ENCODE measurements at places on chromosomes 2 and 18. TPM values are rescaled to one million over a fixed set of nuclear protein-coding genes. Genes with fewer than 3 reads are reported as not detected.

- DNase-seq = no peak
Measured at GRCh38 chr2:237048595-237048994, 37.1 kb upstream of the COPS8 start.

GRCh38 chr2:30769891-30770462 is 37.3 kb downstream of the CAPN13 start:
- DNase-seq = peak; percentile 71

DNA sequence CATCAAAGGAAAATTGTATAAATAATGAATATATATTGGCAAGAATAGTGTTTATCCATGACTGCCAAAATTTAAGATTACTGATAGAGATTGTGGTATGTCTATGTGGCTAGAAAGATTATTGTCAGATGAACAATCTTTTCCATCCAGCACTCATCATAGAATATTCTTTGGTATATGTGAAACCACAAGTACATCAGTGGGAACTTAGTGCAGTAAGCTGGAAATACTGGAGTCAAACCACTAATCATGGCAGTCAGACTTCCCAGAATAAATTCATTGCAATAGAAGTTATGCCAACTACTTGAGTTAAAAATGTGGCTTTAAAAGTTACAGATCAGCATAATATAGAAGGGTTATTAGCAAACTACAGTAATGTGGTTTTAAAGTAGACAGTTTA is 310.3 kb downstream of the GULP1 start:
- DNase-seq = no peak

- no peak for DNase-seq
Measured at GRCh38 chr2:39128919-39129391, 8.1 kb upstream of the SOS1 start.

DNA sequence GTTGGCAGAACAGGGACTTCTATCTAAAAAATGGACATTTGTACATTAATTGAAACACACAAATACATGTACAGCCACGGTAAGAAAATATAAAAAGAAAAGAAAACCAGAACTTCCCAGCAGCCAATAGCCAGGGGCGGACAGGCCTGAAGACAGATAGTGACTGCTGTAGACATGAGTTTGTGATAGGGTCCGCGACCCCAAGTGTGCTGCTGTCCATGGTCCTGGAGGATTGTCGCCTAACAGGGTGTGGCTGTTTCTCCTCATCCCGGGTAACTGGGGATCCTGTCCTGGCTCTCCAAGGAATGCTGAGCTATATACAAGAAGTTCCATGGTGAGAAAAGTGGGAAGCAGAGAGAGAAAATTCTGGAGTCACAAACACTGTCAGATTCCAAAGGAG is 266.5 kb upstream of the SALL3 start:
- DNase-seq = no peak

DNA sequence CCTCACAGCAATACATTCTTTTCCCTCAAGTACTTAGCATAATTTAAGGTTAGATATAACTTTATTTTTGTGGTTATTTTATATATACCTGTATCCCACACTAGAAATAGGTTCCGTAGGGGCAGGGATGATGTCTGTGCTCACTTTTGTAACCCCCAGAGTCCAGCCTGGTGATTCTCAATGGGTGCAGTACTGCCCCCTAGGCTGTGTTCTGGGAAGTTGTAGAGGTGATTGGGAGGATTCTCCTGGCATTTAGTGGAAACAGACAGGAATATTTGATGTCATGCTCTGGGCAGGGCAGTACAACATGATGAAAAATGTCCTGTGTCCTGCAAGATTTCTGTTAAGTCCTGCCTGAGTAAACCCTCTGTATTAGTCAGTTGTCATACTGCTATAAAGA is 333.3 kb downstream of the PLCL1 start:
- no peak for DNase-seq

GRCh38 chr2:217789736-217790181 is 213.0 kb downstream of the TNS1 start:
- peak; percentile 75 for DNase-seq

GRCh38 chr18:13067966-13068365 is 76.8 kb downstream of the CEP192 start:
- DNase-seq = no peak

DNA sequence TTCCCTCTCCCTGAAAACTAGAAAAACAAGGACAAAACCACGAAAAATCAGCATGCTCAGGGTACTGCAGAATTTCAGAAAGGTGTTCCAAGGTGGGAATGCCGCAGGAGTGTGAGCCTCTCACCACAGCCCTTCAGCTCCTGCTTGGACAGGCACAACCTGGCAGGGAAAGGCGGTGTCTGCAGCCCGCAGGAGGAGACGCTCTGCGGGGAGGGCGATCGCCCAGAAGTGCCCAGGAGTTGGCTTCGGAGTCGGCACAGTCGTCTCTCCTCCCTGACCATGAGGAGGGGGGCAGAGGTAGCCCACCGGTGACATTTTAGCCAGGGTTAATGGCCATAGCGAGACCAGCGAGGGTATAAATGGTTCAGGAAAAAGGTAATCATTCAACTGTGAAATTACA is 57.2 kb downstream of the TMEM18 start:
- no peak for DNase-seq

DNA sequence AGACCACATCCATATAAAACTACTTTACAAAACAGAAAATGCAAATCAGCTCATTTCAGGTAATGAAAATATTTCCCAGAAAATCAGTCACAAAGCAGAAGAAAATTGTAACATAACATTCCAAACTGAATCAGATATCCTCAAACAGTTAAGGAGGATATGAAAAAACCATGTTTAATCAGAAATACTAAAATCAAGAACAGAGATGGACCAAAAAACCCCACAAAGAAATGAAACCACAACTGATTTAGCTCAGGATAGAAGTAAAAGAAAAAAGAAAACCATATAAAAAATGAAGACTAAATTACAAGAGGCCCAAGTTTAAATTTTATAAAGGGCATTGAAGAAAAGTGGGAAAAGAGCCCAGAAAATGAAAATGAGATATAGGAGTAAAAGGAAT is 102.9 kb downstream of the RAB3GAP1 start:
- DNase-seq = no peak

DNA sequence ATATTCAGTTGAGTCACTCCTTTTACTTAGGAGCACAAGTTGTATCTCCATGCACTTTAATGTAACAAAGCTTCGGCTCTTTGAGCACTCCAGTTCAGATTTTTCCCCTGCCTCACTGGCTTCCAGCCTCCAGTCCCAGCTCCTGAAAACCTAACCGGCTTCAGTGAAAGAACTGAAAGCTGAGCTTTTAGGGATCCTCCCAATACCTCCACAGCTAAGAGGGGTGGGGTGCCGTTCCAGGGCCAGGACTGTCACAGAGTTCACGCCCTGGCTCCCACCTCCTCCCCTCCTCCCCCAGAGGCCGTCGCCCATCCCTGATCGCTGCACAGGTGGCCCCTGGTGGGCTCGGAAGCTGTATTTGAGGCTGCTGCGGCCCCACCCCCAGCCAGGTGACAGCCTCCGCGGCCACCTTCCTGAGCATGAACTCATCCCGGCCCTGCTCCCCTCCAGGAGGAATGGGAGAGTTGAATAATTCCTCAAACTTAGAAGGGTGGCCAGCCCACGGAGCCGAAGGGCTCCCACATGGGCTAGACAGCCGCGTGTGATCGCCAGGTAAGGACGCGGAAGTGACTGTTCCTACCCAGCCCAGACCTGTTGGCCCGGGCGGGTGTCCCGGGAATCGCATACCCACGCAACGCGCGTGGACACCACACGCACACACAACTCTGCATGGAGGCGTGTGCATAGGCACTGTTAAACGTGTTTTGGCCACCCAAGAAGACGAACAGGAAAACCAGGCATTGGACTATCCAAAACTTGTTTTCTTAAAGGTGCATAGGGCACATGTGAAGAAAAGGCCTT is 1.8 kb downstream of the MYO5B start:
- no peak for DNase-seq

GRCh38 chr18:48314690-48315089 is 94.5 kb downstream of the ZBTB7C start:
- DNase-seq = peak; percentile 40

DNA sequence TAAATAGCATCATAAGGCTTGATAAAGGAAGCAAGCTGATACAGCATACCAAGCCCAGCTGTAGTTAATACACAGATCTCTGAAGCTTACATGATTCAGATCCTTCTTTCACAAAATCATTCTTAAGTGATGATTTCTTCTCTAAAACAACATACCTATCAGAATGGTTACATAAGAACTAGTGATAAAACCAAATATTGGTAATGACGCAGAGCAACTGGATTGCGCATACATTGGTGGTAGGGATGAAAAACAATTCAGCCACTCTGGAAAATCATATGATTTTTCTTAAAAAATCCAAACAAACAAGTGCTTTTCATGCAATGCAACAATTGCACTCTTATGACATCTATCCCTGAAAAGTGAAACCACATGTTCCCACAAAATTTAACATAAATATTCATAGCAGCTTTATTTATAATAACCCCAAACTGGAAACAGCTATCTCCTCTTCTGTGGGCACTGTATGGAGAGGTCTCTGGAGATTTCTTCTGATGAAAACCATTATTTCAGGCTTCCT is 153.6 kb upstream of the DSEL start:
- no peak for DNase-seq

- DNase-seq = no peak
Measured at GRCh38 chr2:174824068-174824467, 59.8 kb upstream of the CHRNA1 start.

DNA sequence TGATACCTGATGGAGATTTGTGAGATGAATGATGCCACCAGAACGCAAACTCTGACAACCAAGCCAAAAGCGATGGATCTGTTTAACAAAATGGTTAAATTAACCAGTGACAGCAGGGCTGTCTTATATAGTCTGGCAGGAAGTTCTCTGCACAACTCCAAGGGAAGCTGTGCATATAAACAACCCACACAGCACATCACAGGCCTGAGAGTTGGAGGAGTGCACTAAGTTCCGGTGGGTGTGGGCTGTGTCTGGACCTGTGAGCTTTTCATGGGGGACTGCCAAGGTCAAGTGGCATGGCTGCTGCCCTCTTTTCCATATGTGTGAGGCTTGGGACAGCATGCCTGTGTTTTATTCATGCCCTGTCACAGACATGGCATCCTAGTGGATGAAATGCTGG is 414.6 kb upstream of the TRIB2 start:
- DNase-seq = no peak

DNA sequence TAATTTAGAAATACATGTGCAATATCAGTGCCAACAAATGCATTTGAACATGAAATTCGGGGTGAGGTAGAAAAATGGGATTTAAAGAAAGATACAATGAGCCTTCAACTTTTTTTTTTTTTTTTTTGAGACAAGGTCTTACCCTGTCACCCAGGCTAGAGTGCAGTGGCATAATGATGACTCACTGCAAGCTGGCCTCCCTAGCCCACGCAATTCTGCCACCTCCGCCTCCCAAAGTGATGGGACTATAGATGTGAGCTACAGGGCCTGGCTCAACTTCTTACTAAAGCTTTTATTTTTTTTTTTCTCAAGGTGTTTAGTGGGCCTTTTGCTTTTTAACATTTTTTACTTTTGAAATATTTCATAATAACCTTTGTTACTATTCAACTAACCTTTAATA is 365.6 kb downstream of the LRRTM4 start:
- no peak for DNase-seq

DNA sequence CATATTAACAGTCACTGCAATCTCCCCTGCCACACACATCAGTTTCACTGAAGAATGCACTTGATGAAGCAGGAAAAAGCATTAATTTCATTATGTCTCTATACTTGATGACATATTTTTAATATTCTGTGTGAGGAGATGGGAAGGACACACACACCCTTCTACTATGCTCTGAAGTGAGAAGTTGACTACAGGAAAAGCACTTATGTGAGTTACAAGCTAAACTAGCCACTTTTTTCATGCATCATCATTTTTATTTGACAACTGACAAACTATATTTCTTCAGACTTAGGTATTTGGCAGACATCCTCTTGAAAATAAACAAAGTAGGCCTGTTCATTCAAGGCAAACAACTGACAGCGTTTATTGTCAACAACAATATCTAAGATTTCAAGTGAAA is 150.4 kb upstream of the ID2 start:
- DNase-seq = no peak

GRCh38 chr2:136801661-136802060 is 36.3 kb downstream of the THSD7B start:
- DNase-seq = no peak

- peak; percentile 89 for DNase-seq
Measured at GRCh38 chr2:153478289-153479261, at the start of gene RPRM. TSS of gene RPRM (minus strand) at chr2:153478762. CDS start at chr2:153478565, 197 bp downstream.

DNA sequence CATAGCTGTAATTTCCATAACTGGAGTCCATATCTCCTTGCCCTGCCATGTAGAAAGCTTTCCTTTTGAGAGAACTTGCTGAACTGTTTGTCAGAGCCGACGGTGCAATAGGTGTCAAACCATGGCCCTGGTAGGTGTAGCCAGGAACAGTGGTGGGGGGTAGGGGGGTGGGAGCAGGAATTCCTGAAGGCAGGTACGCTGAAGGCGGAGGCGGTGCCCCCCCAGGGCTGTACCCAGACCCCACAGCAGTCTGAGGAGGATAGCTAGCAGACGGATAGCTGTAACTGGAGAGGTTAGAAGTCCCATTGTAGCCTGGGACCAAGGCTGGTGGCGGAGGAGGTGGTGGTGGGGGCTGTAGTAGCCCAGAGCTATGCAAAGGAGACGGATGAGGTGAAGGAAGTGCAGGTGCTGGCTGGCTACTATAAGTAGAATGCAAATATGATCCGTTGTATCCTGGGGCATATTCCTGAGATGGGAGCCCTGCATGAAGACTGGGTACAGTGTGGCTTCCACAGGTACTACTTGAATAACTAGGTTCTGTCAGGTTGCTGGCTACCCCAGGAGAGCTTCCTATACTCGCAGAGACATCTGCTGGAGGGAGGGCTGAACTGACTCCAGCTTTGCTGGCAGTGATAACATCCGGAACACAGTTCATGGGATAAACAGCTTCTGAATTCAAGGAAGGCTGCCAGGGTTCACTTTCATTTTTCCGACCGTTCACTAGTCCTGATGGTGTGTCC is 124.8 kb downstream of the FIGN start:
- no peak for DNase-seq

GRCh38 chr2:230660294-230661060 is 52.2 kb upstream of the CAB39 start:
- DNase-seq = no peak

- DNase-seq = peak; percentile 63
Measured at GRCh38 chr2:240346015-240346752, 89.3 kb upstream of the GPC1 start.

- no peak for DNase-seq
Measured at GRCh38 chr2:45859682-45860081, 208.2 kb downstream of the PRKCE start.

MOB1A gene
- total RNA-seq = 101 TPM

LRP1B gene
- 0.48 TPM for total RNA-seq

OR6B2 gene
- not detected for total RNA-seq

LRRC30 gene
- total RNA-seq = not detected

TLX2 gene
- total RNA-seq = not detected

CPO gene
- 0.32 TPM for total RNA-seq

C2orf78 gene
- not detected for total RNA-seq

INSIG2 gene
- 22.2 TPM for total RNA-seq

FMNL2 gene
- 45.0 TPM for total RNA-seq

MROH2A gene
- total RNA-seq = not detected
